Hematopoietic multipotent progenitor cell treated with erythropoietin and hydrocortisone succinate and interleukin-3 and kit ligand, for 4 days (in vitro differentiated cells): ENCODE measurements at places on chromosomes 1 and 21.

DNA sequence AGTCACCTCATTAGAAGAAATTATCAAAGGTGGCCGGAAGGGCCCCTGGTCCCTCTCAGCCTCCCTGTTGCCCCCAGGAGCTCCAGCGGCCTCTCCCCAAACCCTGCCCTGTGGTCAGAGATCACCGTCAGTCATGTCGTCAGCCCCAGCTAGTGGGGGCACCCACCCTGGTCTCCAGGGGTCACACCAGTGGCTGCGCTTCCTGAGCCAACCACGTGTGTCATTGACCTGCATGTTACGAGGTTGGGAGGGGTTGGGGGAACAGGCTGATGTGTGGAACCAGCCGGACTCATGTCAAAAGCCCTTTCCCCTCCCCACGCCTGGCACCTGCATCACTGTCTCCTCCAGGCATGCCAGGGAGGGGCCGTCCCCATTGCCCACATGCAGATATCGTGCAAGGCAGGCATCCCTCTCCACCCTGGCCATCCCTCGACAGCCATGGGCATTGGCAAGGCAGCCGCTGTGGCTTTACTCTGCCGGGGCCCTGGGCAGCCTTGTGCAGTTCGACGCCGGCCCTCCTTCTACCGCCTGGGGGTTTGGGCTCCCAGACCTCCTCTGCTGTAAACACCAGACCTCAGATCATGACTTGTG is 128.7 kb downstream of the CRYAA start:
- DNase-seq, result no peak

- DNase-seq, result peak; percentile 56
Observed at GRCh38 chr1:229254910-229255541, 15.9 kb upstream of the RAB4A start.

DNA sequence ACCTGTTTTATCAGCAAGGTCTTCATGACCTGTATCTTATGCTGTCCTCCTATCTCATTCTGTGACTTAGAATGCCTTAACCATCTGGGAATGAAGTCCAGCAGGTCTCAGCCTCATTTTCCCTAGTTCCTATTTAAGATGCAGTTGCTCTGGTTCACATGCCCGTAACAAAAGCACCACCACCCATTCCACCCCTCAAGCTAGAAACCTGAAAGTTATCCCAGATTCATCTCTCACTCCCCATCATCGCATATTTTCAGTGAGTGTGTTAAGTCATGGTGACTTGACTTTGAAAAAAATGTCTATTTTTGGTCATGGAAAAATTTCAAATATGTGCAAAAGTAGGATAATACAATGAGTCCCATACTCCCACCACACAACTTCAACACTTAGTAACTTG is 11.7 kb downstream of the HMGN2 start:
- no peak for DNase-seq

- DNase-seq, result peak; percentile 27
Observed at GRCh38 chr1:166700696-166701095, 138.6 kb upstream of the POGK start.

DNA sequence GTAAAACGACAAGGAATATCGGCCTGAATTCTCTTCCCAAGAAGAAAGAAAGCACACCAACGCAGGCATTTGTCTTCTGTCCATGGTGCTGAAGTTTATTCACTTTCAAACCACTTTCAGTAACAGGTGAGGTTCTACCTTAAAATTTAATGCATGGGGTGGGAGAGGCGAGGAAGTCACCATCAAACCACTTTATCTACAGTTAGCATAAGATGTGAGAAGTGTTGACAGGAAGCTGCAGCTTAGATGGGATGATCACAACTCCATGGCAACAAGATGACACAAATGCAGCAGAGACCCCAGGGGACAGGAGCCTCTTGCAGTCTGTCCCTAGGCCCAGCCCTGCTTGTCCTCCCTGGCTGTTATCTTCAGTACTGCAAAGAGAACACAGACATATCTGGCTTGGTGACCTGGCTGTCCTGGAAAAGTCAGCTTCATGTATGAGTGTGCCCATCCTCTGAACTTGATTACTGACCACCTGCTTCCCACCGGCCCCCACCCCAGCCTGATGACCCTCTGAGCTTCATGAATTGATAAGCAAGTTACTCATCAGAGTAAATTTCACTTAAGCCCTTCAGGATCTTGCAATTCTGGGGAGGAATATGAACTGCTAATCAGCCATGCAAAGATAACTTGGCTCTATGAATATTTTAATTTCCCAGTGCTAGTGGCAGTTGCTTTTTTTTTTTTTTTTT is 1.8 kb downstream of the NPPA start:
- DNase-seq, result peak; percentile 66

GRCh38 chr1:13487957-13488356 is 25.8 kb downstream of the LRRC38 start:
- no peak for DNase-seq

GRCh38 chr1:98373056-98373455 is 288.5 kb upstream of the SNX7 start:
- DNase-seq, result peak; percentile 38

- DNase-seq, result peak; percentile 75
Observed at GRCh38 chr1:117067533-117068370, 7.6 kb downstream of the TTF2 start.

GRCh38 chr1:2144501-2145090 is 50.0 kb downstream of the FAAP20 start:
- DNase-seq, result no peak

DNA sequence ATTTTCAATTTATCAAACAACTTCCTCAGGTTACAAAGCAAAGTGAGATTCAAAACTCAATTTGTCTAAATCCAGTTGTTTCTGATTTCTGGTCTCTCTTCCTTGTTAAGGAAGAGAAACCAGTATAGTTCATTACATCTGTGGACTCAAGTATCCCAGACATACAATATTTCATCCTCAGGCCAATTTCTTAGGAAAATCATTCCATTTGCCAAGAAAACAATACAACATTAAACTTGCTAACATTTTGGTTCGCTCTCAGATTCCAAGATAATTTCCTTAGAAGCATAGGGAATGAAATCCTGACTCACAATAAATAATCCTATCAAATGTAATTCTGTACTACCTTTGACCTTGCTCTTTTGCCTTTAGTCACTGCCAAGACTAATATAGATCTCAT is 11.2 kb upstream of the TTLL7 start:
- no peak for DNase-seq
